Cortex of kidney (tissue), 1 donor: ENCODE measurements at places on chromosomes 16 and 17.

DNA sequence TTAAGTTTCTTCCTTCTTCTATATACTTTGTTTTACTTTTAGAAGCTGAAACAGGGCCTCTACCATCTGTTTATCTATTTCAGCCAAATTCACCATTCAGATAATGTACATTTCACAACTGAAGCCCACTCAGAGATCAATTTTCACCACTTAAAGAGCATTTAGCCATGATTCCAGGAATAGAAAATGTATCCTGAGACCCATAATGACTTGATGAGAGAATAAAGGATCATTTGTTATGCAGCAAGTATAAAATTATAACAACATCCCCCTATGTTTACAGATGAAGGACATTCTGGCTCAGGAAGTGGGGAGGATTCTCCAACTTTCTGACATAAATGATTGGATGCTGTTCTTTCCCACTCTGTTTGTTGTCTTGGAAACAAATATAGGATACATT lies 962.1 kb upstream of the EEF2KMT start:
- no peak for DNase-seq

GRCh38 chr16:85524365-85524629 lies 88.8 kb upstream of the GSE1 start:
- DNase-seq: no peak

- DNase-seq: no peak
These were observed 8.7 kb upstream of the ADAMTS18 start for GRCh38 chr16:77443357-77444146.

- no peak for DNase-seq
These were observed 82.4 kb downstream of the WNT3 start for GRCh38 chr17:46736100-46736499.

- DNase-seq: no peak
These were observed 6.8 kb upstream of the EZH1 start for GRCh38 chr17:42751628-42752027.

DNA sequence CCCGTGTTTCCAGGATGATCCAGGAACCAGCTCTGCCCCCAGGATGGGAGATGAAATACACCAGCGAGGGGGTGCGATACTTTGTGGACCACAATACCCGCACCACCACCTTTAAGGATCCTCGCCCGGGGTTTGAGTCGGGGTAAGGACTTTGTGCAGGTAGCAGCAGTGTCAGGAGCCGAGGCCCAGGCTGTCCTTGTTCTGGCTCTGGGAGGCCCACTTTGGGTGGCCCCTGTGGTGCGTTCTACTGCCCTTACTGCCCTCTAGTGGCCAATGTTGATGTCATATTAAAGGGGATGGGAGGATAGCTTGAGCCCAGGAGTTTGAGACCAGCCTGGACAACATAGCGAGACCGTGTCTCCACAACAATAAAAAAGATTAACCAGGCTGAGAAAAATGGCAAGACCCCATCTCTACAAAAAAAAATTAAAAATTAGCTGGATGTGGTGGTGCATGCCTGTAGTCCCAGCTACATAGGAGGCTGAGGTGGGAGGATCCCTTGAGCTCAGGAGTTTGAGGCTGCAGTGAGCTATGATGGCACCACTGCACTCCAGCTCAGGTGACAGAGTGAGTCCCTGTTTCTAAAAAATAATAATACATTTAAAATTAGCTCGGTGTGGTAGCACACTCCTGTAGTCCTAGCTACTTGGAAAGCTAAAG lies 20.9 kb upstream of the CLEC18A start:
- DNase-seq: no peak

DNA sequence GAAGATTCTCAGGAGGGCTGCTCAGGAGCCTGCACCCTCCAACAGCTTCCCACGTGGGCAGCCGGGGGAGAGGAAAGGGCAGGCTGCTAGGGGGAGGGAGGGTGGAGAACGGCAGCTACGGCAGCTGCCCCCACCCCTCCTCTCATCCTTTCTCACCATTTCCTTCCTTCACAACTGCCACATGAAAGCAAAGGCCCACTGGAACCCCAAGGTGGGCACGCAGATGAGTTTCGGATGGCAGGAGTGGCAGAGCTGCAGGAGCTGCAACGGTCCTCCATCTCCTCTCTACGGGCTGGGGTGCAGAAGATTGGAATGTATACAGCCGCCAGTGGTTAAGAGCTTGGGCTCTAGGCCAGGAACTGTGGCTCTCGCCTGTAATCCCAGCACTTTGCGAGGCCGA lies 77.7 kb downstream of the GAS7 start:
- DNase-seq: no peak
